ENCODE measurements at places on chromosomes 3 and 15. TPM values are rescaled to one million over a fixed set of nuclear protein-coding genes. Genes with fewer than 3 reads are reported as not detected.

RPL35A gene
- 1,435 TPM for total RNA-seq

ZNF80 gene
- total RNA-seq = not detected

RTP1 gene
- not detected for total RNA-seq

PLSCR2 gene
- not detected for total RNA-seq

GOLGA8J gene
- not detected for total RNA-seq

CCR8 gene
- not detected for total RNA-seq
